ENCODE measurements at places on chromosomes 3 and 15. TPM values are rescaled to one million over a fixed set of nuclear protein-coding genes. Genes with fewer than 3 reads are reported as not detected.

TMF1 gene
- total RNA-seq, result 32.9 TPM

ATP13A4 gene
- total RNA-seq, result not detected

MUSTN1 gene
- 8.6 TPM for total RNA-seq

POTEB gene
- not detected for total RNA-seq

DPPA2 gene
- not detected for total RNA-seq

RGMA gene
- total RNA-seq, result 125 TPM

Data from gastroesophageal sphincter (tissue), 4 donors.